ENCODE measurements at places on chromosomes 1 and 21.

DNA sequence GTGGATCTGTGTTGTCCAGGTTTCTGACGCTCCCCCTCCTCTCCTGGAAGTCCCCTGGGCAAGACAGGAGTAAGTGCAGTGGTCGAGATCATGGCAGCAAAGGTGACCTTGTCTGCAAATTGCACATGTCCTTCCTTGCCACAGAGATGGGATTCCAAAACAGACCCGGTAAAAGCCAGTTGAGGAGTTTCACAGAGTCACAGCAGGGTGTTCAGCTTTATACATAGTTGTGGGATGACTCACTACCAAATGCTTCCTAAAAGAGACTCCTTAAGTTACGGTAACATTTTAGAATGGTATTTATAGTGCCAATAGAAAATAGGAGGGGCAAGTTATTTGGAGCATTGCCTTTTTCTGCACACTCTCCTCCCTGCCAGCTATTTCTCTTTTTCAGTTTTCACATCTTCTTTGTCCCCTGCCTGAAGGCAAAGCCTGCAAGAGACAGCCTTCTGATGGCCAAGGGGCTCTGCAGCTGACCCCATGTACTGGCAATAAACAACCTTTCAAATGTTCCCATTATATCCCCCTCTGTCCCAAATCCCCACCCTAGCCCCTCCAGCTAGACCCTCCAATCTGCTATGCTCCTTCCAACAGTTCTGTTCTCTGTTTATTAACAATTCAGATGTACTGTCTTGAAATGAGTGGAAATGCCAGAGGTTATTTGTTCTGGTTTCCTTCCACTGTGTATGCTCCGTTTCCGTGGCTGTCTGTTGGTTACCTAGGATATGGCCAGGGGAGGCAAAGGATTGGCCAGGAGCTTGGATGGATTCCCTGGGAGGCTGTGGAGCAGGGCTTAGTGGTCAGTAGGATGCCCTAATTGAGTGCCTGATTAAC is 115.0 kb downstream of the TGFB2 start:
- no peak for DNase-seq

GRCh38 chr1:160569806-160570205 is 9.5 kb downstream of the CD84 start:
- DNase-seq, result no peak

- DNase-seq, result no peak
Observed at GRCh38 chr21:40829791-40830190, 17.2 kb downstream of the DSCAM start.

- DNase-seq, result no peak
Observed at GRCh38 chr1:176211396-176212165, 4.5 kb upstream of the COP1 start.

- no peak for DNase-seq
Observed at GRCh38 chr1:99642053-99642452, 3.9 kb upstream of the PALMD start.

DNA sequence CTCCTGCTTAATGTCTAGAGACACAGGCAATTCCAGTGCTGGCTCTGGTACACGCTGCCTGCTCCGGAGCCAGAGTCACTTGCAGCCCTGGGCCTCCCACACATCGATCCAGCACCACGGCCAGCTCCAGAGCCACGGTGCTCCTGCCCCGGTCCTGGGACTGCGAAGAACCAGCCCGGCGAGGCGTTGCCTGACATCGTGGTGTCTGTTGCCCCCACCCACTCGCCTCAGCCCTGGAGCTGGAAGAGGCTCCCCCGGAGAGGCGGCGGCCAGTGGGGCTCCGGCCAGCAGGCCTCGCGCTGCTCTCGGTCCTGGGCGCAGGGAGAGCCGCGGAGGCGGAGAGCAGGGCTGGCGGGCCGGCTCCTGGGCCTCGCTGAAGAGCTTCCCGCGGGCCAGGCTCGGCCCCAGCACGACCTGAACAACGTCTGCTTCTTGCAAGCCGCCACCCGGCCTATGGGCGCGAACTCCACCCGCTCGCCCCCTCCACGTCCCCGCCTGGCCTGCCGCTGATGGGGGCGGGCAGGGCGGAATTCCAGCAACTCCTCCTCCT is 364.8 kb downstream of the CEP170 start:
- DNase-seq, result no peak

GRCh38 chr1:81549588-81550127 is 251.1 kb upstream of the ADGRL2 start:
- DNase-seq, result no peak

DNA sequence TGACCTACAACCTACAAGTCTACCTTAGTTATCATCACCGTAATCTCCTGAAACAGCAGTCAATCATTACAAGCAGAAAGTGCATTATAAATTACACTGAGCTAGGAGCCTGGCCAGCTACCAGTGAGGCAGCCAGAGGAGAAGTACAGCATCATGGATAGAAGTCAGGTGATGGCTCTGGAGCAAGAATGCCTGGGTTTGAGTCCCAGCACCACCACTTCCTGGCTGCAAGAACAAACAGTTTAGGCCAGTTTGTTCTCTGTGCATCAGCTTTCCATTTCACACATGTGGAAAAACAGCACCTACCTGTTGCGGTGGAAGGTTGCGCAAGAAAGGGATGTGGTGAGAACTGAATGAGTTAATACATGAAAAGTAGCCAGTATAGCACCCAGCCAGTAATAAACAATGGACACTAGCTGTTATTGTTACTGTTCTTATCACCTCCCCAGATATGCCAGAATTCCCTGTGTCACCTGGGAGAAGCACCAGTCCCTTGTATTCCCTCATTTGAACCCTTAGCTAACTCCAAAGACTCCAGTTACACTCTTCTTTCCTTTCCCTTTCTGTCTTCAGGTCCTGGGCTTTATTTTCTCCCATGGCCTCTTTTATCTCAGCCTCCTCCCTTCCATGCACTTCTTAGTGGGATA is 9.0 kb downstream of the CREG1 start:
- no peak for DNase-seq

- DNase-seq, result no peak
Observed at GRCh38 chr1:212315907-212316306, 30.7 kb downstream of the PPP2R5A start.

DNA sequence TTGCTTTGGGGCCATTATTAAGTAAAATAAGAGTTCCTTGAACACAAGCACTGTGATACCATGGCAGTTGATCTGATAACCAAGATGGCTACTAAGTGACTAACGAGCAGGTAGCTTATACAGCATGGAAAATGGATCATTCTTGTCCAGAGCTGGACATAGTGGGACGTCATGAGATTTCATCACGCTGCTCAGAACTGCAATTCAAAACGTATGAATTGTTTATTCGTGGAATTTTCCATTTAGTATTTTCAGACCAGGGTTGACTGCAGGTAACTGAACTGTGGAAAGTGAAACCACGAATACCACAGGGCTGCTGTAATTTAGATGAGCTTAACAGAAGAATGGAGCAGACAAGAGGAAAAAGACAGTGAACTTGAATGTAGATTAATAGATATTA is 38.9 kb downstream of the CCDC18 start:
- no peak for DNase-seq

DNA sequence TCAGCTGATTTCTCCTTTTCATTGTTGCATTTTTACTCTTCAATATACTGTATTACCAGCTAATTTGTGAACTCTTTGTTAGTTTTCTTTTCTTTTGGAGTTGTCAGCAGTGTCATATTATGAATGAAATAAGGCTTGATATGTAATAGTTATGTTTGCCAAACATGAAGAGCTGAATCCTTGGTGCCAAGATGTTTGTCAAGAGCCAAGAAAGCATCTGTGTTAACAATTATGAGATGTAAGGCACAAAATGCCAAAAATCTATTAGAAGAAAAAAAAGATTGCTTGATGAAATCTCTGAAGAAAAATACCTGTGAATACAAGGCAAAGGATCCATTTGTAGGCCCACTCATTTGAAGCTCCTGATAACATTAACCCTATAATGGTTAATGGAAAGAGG is 48.4 kb upstream of the RNPC3 start:
- DNase-seq, result no peak

GRCh38 chr1:10430216-10431069 is at the start of gene CENPS:
TSS of gene CENPS (plus strand) at chr1:10430433. CDS start at chr1:10430518, 85 bp downstream.
- peak; percentile 85 for DNase-seq

- DNase-seq, result no peak
Observed at GRCh38 chr1:18998016-18998724, 41.7 kb upstream of the IFFO2 start.

DNA sequence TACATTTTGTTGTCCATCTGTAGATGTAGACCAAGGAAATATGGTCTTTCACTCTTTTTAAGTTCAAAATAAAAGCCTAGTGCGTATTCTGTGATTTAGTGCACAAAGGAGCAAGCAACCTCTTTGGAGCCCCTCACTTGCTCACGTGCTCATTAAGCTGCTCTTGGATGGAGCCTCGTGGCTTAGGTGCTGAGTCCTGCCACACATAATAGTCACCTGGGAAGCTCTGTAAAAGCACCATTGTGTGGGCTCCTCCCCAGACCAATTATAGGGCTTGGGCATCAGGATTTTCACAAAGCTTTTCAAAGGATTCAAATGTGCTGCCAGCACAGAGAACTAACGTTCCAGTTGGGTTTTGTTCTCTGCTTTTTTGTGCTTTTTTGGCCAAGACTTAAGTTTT is 85.0 kb downstream of the PCP4 start:
- DNase-seq, result no peak

DNA sequence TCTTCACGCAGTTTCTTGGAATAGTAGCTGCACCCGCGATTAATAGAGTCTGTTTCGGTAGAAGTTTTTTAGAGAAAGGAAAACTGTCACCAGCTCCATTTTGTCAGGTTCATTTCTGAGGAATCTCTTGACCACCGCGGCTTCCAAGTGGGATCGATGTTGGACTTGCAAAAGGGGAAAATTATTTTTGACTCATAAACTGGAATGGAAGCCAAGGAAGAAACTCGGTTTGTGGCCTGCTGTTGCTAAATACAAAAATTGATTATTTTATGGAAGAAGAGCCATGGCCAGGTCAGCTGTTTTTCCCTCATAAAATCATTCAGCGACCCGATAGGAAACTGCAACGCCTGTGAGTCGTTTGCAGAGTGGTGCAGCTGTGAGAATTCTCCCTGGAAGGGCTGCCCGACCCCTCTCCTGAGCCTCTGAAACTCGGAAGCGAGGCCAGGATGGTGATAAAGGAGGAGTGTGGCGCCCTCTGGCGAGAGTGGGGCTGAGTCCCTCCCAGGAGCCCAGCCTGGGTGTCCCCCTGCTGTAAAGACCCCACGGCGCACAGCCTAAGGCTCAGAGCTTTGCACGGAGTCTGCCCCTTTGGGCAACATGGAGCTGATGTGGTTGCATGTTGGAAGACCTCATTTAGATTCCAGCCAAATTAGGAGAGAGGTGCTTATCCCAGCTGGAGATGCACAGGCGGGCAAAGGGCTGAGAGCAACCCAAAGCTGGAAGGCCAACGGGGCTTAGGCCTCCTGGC is 83.6 kb upstream of the SLC25A33 start:
- DNase-seq, result peak; percentile 15

GRCh38 chr1:245153552-245154428 is 995 bp upstream of the KIF26B start:
- no peak for DNase-seq

DNA sequence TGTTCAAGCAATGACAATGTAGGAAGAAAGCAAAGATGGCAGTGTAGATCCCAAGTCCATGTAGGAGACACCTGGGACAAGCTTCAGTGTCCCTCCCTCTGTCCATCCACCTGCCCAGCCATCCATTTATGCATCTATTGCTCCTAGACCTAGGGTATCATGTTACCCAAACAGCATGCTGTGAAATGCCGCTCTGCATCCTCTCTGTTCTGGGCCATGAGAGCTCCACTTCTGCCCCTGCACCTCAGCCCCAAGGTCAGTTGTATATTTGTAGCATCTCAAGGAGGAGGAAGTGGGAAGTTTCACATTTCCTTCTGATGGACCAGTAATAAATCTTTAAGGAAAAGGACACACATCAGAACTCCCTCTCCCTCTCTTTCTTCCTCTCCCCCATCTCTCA is 27.9 kb upstream of the TSPEAR start:
- no peak for DNase-seq

GRCh38 chr1:150186789-150187559 is 37.3 kb downstream of the PLEKHO1 start:
- DNase-seq, result no peak

DNA sequence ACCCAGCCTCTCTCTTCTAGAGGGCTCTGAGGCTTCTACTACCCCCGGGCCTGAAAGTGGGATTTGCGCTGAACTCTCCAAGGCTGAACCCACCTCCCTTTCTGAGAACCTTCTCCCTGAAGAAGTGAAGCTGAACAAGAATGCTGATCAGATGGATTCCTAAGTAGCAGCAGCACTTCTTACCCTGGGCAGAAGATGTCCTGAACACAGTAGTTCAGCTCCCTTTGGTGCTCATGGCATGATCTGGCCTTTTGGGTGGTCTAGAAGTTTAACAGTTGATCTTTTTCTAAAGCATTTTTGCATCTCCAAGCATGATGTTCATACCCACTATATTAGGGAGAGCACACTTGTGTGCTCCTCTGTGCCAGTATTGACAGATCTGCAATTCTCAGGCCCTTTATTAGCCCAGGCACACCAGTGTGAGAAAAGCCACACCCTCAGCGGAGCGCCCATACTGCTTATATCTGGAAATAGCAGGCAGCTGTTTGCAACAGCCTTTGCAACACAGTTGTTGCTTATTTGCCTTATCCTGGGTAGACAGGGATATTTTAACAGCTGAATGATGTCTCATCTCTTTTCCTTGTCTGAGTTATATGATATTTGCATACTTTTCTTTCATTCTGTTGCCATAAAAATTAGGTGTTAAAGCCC is 34.2 kb downstream of the CNN3 start:
- DNase-seq, result no peak

DNA sequence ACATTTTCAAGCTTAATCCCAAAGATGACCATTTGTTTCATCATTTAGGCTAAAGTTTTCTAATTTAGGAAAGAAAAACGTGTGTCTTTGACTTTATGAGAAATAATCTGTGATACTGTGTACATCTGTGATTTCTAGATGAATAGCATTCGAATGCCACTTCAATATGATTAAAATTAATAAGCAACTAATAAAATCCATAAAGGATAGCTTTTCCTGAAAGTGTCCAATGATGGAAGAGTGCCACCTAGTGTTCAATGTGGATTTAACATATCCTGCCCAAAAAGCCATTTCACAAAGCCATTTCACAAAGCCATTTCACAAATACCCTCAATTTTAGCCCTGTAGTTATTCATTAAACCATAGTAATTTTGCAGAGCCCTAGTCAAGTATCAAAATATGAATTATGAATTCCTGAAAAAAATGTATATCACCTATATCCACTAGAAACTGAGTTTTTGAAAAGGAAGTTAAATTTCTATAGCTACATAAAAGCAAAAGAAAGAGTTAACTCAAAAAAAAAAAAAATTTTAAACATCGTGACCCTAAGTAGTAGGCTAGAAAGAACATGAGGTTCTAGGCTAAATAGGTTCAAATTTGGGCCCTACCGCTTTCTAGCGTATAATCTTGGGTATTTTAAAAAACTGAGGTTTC is 19.1 kb downstream of the NME7 start:
- DNase-seq, result no peak

GRCh38 chr1:32539584-32540571 is 651 bp downstream of the ZBTB8A start:
- DNase-seq, result no peak

DNA sequence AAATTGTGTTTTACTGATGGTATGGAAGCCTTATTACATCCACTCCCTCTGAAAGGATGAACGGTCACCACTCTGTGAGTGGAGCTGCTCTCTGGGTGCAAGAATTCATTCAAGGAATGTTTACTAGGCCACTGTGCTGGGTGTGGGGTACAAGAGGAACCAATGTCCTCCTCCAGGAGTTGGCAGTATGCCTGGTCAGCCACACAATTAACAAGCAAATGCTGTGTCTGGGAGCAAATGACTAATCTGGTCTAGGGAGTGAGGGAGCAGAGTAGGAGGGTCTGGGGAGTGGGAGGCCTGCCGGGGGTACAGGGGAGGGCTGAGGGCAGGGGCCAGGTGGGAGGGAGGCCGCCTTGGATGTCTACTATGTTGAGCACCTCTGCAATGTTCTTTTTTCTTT is 27.2 kb upstream of the TDRD10 start:
- no peak for DNase-seq

- no peak for DNase-seq
Observed at GRCh38 chr1:172900376-172900997, 150.3 kb downstream of the TNFSF18 start.
